ENCODE measurements at places on chromosomes 7 and 10.
A peak's percentile ranks its signal among the peaks of the same experiment; 100 is the strongest.

GRCh38 chr10:122475591-122476332 is 14.4 kb downstream of the HTRA1 start:
- DNase-seq = no peak

DNA sequence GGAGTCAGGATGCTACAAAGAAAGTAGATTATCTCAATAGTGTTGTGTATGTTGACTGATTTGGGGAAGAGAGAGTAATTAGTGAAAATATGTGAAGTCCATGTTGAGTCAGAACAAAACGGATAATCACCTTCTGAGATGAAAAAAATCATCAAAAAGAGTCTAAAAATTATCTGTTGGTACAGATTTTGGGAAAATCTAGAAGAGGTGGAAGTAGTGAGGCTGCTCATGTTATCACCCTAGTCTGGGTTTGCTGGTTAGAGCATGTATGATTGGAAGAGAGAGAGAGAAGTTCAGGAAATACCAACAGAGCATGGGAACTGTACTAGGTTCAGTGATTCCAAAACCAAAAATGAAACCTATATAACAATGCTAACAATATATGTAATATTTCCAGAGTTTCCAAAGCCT is 12.3 kb downstream of the RPA3 start:
- no peak for DNase-seq

DNA sequence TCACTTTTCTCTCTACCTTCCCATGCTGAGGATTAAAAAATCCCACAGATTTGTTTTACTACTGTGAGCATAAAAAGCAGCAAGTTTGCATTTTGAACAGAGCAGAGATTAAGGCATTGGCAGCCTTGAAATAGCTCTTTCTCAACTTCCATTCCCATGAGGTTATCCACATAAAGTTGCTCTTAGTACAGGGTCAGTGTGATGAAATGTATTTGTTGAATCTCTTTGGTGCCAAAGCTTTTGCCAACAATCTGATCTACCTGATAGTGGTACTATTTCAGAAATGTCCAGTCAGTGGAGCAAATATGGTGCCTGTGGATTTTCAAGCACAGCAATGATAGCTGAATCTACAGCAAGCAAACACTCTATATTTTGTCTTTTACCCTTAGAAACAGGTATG is 254.8 kb downstream of the INHBA start:
- no peak for DNase-seq

- DNase-seq = no peak
Measured at GRCh38 chr7:5276611-5277010, 6.1 kb upstream of the SLC29A4 start.

DNA sequence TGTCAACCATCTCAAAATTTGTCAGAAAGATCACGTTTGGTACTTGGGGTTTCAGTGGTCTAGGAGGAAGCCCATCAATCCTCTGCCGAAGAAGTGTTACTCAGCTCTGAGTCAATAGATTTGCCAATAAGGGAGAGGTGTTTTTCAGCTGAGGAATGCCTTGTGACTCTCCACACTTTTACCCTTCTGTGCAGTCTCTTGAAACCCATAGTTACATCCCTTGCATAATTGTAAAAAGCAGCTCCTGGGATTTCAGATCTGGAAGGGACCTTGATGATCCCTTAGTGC is 47.5 kb downstream of the INSYN2A start:
- DNase-seq = peak; percentile 2

GRCh38 chr7:81244224-81244623 is 325.4 kb upstream of the SEMA3C start:
- DNase-seq = no peak

- DNase-seq = peak; percentile 69
Measured at GRCh38 chr7:135147899-135148721, at the start of gene TMEM140. TSS of gene TMEM140 (plus strand) at chr7:135148072. CDS start at chr7:135164442, 16,370 bp downstream.
